ENCODE measurements at places on chromosomes 12 and 14.

- DNase-seq: no peak
These were observed 133.8 kb upstream of the CLEC14A start for GRCh38 chr14:38389681-38390080.

GRCh38 chr12:118979763-118980406 lies 1.5 kb upstream of the SRRM4 start:
- DNase-seq: no peak

GRCh38 chr12:27875677-27876076 lies 95.6 kb upstream of the MANSC4 start:
- no peak for DNase-seq

GRCh38 chr14:73472185-73473114 lies 14.1 kb upstream of the NUMB start:
- DNase-seq: peak; percentile 66

DNA sequence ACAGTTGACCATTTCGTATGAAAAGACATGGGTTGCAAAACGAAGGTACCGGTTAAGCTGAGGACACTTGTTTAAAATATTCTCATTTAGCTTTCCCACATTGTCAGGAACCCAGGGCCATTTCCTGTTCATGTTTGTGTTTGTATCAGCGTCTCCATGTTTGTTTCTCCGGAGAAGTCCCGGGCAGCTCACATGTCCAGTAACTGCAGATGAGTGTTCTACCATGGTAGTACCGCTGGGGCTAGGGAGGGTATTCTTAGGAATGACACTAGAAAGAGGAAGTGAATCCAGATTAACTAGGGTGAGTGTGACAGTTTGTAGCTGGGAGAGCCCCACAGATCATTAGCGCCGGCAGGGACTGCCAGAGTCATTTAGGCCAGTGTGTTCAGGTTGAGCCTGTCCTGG lies 50.0 kb upstream of the EVL start:
- no peak for DNase-seq

- DNase-seq: no peak
These were observed 26.1 kb downstream of the CEP170B start for GRCh38 chr14:104891121-104891551.

GRCh38 chr14:96710060-96710666 lies 87.0 kb upstream of the VRK1 start:
- DNase-seq: no peak

DNA sequence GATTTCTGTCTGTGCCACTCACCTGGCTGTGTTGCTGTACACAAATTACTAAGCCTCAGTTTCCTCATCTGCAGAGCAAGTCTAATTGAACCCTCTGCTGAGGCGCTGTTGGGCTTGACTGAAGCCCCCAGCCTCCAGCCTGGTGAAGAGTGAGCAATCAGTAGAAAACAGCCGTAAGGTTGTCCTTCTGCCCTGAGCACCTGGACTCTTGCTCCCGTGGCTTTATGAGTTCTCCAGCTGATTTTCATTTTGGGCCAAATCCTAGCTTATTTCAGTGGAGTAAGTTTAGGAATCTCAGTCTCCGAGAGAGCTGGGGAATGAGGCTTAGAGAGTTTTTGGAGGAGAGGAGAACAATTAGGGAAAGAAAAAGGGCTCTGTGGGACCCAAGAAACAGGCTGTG lies 133.9 kb upstream of the EVL start:
- DNase-seq: no peak

DNA sequence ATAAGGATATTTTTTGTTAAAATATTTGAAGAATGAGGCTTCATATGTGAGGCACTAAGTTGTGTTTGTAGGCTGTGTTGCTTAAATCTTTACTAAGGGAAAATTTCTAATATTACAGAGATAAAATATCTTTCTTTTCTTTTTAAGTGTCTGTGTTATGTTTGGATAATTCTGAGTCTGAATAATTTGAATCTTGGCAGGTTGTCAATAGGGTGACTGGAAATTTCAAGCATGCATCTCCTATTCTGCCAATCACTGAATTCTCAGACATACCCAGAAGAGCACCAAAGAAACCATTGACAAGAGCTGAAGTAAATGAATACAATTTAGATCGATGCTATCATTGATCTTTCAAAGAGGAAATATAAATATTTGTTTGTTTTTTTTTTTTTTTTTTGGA lies 29.4 kb downstream of the TMPO start:
- no peak for DNase-seq

- DNase-seq: no peak
These were observed 1225.6 kb downstream of the VRK1 start for GRCh38 chr14:98022541-98023520.

- DNase-seq: no peak
These were observed 6.2 kb upstream of the RNASE10 start for GRCh38 chr14:20499108-20499507.

DNA sequence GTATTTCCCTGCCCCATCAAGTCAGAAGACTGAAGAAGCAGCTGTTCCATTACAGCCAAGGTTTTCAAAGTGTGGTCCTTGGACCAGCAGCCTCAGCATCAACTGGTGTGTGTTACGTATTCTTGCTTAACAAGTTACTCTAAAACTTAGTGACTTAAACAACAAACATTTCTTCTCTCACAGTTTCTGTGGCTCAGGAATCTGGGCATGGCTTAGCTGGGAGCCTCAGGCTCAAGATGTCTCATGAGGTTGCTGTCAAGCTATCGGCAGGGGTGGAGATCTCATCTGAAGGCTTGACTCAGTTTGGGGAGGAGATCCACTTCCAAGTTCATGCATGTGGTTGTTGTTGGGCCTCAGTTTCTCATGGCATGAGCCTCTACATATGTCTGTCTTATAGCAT lies 174.5 kb downstream of the KTN1 start:
- DNase-seq: no peak

- no peak for DNase-seq
These were observed 70.7 kb downstream of the PLEKHA5 start for GRCh38 chr12:19200261-19200660.

- DNase-seq: no peak
These were observed 70.0 kb downstream of the SLC38A6 start for GRCh38 chr14:61051051-61051450.

GRCh38 chr14:99754141-99755067 lies 38.8 kb upstream of the EML1 start:
- no peak for DNase-seq

DNA sequence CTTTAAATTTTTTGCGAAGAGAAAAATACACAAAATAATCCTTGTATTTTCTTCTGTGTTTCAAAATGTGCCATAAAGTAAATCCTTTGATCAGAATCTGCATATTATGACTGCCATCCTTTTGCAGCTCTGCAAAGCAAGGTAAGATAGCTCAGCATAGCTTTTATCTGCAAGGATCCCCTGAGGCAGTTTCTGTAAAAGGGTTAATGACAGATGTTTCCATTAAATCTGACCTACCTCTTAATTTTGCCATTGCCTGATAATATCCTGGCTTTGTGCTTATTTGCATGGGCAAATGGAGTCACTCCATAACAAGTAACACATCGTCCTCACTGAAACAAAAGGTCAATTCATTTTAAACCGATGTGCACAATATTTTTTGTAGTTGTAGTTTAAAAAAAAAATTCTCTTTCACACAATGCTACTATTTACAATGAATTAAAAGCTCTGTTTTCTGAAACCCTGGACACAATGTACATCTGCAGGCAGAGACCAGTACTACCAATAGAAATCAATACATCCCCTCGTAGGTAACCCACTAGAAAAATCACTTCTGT lies 108.5 kb upstream of the SOX5 start:
- DNase-seq: no peak

DNA sequence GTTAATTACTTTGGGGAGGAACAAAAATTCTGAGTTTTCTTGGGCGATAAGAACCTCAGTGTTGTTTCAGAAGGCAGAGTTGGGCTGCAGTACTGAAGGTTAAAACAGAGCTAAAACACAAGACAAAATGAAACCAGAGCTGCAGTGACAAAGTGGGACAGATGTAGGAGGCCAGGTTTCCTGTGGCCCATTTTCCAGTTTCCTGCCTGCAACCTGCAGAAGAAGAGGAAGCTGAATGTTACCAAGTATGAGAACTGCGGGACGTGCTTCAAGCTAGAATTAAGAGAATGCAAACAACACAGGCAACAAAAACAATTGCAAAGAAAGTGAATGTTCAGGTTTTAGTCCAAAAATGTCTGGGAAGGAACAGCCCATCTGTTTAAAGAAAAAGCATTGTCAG lies 17.8 kb downstream of the ELK3 start:
- DNase-seq: no peak

GRCh38 chr12:119325813-119326212 lies 8.7 kb upstream of the CCDC60 start:
- DNase-seq: no peak

- DNase-seq: peak; percentile 21
These were observed 4.2 kb downstream of the HSPB8 start for GRCh38 chr12:119182701-119183493.

DNA sequence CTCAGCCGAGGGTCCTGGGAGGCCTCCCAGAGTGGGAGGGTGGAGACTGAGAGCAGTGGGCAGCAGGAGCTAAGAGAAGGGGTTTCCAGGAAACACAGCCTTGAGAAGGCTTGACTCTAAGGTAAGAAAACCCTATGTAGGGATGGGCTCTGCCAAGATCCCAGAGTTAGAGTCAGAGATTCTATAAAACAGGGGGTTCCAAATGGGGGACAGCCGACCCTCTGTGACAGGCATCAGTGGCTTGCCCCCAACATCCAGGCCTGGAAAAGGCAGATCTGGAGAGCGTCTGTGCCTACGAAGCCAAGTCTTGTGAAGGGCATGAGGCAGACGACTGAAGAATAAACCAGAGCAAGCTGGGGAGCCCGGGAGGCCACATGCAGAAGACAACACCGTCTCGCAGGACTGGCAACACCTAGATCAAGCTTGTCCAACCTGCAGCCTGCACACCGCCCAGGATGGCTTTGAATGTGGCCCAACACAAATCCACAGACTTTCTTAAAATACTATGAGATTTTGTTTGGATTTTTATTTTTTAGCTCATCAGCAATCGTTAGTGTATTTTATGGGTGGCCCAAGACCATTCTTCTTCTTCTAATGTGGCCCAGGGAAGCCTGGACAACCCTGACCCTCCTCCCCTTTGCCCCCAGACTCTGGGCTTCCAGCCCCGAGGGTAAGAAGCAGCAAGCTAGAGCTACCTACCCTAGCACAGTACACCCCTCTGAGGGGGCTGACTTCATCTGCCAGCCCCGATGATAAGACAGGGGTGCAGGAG lies 42.1 kb downstream of the PRMT8 start:
- DNase-seq: no peak

DNA sequence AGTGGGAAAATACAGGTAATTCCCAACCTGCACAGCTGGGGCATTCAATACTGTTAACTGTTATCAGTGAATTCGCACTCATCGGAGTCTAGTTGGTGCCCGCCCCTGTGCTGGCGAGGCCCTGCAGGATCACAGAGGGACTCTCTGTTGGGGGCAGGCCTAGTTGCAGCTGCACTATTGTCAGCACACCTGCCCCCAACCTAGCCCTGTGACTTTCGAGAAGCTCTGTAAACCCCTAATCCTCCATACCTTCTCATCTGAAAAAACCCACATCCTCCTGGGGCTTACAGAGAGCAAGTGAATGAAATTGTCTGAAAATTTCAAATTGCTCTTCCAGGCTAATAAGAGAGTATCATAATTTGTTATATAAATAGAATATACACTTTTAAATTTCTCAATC lies 132.2 kb upstream of the NUDT4 start:
- DNase-seq: no peak

DNA sequence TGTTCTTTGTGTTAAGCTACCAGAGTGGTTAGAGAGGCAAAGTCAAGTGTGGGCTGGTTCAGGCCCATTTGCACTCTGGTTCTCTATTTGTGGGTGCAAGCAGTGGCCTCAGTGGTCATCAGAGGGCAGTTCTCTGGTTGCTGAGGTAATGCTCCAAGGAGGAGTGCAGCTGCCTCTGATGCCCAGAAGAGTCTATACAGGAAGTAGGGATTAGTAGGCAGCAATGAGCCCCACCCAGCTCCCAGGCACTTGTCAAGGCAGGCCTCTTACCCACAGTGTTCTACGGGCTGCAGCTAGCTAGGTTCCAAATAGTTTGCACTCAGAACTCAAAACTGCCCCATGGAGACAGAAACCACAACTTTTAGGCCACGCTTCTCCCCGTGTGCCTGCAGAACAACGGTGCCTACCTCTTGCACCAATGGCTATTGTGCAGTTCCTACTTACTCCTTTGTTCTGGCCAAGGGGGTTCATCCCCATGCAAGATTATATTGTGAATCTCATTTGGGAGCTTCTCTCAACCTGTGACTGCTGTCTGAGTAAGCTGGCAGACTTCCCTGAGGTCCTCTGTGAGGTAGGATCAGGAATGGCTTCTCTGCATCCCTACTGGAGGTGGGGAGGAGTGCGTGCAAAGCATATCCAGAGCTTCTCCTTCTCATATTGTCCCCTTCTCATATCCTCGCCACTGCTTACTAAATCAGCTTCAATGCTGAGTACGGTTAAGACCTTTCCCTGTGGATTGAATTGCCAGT lies 410.3 kb upstream of the LMO3 start:
- peak; percentile 66 for DNase-seq

- no peak for DNase-seq
These were observed 73.0 kb upstream of the PRMT8 start for GRCh38 chr12:3417937-3418462.

- no peak for DNase-seq
These were observed 9.8 kb downstream of the DHRS1 start for GRCh38 chr14:24289649-24290280.
